Activated naive CD4-positive, alpha-beta T cell (primary cell): ENCODE measurements at places on chromosomes 6 and 20.

- DNase-seq: no peak
These were observed 290.5 kb upstream of the PLCB4 start for GRCh38 chr20:8778387-8778786.

DNA sequence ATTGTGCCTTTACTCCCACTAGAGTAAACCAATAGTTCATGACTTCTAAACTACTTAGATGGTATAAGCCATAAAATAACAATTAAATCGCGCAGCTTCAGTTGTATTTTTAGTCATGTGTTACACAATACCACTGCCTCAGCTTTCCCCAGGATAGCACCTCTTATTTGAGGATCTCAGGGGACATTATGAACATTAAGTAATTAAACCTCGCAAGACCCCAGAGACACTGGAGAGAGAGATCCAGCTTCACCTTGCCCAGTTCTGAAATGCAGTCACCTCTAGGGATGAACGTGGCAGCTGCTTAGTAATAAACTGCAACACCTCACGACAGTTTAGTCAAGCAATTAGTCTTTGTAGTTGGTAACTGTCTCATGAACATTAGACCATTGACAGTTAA is 87.1 kb downstream of the CFAP61 start:
- DNase-seq: no peak

DNA sequence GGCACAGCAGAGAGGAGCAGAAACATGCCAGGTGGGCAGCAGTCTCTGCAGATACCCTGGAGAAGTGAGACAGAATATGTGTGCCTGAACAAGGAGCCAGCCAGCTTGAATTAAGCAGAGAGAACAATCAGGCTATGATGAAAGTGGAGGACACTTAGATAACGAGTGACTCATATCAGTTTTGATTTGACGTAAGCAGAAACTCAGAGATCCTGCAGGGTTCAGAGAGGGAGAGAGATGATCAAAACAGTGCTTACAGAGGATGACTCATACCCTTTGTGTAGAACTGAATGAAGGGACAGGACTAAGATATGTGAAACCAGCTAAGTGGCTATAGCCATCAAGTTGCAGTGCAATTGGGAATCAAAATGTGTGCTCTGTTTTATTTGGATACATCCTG is 300.7 kb downstream of the TENT5A start:
- DNase-seq: no peak

GRCh38 chr6:95133578-95133977 is 443.8 kb upstream of the MANEA start:
- DNase-seq: no peak

- no peak for DNase-seq
These were observed 98.2 kb downstream of the THBS2 start for GRCh38 chr6:169155481-169155880.

DNA sequence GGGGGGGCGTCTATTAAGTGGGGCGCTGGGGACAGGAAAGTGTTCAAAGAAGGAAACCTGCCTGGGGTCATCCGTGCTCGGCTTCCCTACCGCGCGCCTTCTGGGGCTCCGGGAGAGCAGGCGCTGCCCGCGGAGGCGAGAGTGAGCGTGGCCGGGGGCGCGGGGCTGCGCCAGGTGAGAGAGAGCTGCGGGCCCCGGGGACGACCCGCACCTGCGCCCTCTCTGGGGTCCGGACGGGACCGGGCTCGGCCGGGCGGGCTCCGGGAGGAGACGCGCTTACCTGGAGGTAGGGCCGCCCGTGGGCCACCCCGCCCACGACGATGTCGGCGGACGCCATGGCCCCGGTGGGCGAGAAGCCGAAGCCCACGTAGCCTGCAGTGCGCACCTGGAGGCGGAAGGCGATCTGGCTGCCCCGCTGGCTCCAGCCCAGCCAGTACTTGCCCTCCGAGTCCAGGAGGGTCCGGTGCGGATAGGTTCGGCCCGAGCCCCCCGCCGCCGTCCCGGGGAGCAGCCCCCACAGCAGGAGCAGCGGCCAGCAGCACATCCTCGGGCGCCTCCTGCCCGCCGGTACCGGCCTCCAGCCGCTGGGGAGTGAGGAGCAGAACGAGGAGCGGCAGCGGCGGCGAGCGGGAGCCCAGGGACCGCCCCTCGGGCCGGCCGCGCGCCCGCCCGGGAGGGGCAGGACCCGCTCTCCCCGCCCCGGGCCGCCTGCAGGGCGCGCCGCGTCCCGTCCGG is at the start of gene MOXD1:
MOXD1 (minus strand) TSS at position 593 of the 735 bp plus-strand sequence; CDS start at position 544, 49 bp downstream.
- DNase-seq: no peak

DNA sequence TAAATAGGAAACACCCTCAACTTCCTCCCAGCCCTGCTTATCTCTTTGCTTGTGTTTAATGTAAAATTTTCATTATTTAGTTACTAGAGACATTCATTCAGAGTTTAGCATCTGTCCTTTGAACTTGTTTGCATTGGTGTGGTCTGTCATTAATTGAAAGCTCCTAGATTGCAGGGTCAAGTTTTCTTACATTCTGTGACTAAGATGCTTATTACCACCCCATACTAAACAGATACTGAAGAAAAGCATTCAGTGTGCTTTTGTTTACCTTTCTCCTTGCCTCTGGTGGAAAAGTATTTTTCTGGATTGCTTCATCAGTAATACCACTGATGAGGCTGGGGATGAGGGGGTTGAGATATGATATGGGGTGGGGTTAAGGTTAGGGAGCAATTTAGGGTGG is 199.0 kb downstream of the SAMD5 start:
- no peak for DNase-seq

DNA sequence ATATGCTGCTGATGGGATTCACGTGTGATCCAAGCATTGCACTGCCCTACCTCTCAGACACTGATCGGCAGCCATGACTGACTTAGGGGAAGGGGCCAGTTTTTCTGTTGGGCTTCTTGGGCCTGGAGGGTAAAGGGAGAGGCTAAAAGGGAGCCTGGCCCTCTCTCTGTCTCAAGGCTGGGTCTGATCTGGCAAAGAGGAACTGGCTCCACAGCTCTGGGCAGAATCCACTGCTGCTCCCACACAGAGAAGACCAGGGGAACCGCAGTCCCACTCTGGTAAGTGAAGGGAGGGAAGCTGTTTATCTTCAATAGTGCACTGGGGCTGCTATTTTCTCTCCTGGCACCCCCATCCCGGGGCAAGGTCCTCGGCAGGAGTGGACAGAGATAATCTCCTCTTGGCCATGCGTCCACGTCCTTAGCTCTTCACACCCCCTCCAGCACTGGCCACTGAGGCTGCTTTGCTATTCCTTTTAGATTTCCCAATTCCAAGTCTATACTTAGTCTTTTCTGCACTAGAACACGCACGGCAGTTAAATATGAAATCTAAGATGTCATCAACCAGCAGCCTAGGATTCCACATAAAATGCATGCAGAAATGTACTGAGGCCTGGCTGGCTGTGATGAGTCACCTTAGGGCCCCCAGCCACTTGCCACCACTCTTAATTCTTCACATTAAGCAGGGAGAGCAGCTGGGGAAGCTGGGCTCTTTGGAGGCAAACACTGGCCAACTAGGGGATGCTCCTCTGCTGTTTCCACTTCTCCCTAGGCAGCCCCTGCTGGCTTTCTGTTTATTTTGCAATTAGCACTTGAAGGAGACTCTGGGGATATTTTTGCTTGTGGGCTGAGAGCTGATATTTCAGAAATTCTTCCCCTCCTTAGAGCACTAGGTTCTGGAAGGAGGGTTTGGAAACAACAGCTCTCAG is 87.8 kb upstream of the ARMC2 start:
- DNase-seq: no peak

DNA sequence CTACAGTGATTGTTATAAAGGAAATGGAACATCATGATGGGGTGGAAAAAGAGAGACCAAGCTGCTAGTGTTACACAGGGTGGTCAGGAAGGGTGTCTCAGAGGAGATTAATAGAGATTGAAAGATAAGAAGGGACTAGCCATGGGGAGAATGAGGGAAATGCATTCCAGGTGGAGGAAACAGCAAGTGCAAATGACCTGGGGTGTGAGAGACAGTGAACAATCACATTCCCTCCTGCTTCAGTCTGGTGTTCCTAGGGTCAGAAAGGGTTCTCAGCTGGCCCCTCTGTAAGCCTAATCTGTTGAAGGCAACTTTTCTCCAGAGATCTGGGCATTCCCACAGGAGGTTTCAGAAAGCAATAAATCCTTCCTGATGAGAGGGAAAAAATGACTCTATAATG is 3.6 kb upstream of the KCNB1 start:
- no peak for DNase-seq

- no peak for DNase-seq
These were observed 87.3 kb downstream of the PKHD1 start for GRCh38 chr6:52000064-52000463.

GRCh38 chr20:8995761-8996160 is 73.1 kb upstream of the PLCB4 start:
- no peak for DNase-seq

DNA sequence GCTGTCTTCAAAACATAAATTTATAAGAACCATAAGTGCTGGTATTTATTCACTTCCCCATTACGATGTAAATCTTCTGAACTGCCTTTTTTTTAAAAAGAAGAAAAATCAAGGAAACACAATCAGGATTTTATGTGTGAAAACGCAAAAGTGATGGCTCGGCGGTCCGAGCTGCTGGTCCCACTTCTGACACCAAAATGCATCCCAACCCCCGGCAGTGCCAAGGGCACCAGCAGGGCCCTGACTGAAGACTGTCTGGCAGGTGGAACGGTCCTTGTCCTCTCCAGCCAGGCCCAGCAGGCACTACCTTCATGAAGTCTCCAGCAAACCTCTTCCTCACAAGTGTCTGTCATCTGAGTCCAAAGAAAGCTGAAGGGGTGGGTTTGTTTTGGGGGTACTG is 41.2 kb downstream of the TBC1D7 start:
- DNase-seq: no peak

DNA sequence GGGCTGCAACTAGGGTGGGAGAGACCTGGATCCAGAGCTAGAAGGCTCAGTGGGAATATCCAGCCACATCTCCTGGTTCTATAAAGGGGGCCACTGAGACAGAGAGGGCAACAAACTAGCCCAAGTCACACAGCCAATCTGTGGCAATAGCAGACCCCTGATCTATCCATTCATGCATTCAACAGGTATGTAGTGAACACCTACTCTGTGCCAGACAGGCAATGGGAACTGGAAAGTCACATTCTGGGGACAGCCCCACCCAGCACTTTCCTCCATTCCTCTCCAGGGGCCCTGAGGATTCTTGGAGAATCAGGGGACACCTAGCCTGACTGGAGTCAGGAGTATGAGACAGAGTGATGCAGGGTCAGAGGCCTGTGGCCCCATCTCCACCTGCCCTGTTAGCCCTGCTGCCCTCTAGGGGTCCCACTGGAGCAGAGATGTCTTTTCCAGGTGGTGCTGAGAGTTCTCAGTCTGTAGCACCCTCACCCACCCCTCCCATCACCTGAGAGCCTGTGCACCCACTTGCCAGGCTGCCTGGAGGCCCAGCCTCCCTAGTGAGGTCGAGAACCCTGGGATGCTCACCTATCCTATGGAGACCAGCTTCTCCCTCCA is 13.6 kb downstream of the BPIFA2 start:
- DNase-seq: no peak

- DNase-seq: no peak
These were observed 314.1 kb downstream of the CD83 start for GRCh38 chr6:14431385-14432330.

DNA sequence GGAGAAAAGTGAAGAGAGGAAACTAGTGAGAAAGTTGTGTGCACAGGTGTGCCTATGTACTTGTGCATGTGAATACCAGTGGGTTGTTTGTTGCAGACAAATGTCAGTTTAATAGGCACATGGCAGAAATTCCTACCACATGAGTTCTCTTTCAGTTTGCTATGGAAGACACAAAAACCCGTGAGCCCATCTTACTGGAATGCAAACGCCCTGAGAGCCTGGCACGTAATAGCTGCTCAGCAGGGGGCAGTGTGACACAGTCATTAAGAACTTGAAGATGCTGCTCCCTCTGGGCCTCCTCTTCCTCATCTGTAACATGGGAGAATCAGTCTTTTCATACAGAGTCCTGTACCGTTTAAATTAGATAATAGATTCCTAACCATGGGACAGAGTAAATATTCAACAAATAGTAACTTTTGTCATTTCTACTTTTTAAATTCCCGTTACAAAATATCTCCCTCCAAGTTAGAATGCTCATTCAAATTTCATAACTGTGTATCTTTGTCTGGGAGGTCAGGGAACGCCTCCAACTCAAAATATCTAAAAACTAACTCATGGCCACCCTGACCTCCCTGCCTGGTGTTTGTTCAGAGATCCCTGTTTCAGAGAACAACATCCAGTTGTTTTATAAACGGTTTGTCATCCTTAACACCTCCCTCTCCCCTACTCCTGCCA is 802.9 kb downstream of the MAFB start:
- no peak for DNase-seq

GRCh38 chr6:81981812-81982211 is 229.3 kb upstream of the TENT5A start:
- DNase-seq: no peak

DNA sequence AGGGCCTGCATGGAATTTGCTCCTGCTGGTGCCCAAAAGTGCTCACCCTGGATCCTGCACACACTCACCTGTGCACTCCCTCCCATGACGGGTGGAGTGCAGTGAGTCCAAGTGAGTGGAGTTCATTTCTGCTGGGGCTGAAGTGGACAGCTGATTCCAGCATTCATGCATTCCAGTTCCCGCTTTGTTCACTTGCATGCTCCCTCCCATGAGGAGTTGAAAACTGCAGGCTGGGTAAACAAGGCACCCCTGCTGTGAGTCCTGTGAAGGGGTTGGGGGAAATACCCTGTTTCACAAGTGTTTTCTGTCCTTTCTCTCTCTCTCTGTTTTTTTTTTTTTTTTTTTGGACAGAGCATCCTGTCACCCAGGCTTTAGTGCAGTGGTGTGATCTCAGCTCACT is 454.1 kb upstream of the NOX3 start:
- no peak for DNase-seq

- DNase-seq: no peak
These were observed 160.2 kb downstream of the DST start for GRCh38 chr6:56482525-56482924.

GRCh38 chr20:58891086-58891717 is 38.7 kb downstream of the GNAS start:
- peak; percentile 57 for DNase-seq

GRCh38 chr20:35883778-35884540 is 70.3 kb downstream of the SCAND1 start:
- peak; percentile 36 for DNase-seq

- DNase-seq: no peak
These were observed 116.3 kb upstream of the AFDN start for GRCh38 chr6:167710363-167710920.

GRCh38 chr6:63348836-63349235 is 29.1 kb upstream of the LGSN start:
- DNase-seq: no peak
